ENCODE measurements at places on chromosomes 7 and 10.

DNA sequence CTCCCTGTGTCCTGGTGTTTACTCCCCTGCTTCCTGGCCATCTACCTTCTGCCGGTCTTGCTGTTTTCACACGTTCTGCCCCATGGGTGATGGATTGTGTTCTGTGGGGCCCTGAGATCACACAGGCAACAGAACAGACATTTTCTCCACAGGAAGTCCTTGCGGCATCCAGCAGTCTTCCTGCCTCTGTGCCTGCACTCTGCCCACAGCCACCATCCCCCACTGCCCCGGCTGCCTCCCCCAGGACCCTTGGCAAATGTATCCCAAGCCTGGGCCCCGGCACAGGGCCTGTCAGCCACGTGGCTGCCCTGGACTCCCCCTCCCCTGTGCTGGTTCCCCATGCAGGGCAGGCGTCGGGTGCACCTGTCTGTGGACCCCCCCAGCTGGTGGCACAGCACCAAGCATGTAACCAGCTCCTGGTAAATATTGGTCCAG is 184.2 kb downstream of the WDR37 start:
- DNase-seq: no peak

DNA sequence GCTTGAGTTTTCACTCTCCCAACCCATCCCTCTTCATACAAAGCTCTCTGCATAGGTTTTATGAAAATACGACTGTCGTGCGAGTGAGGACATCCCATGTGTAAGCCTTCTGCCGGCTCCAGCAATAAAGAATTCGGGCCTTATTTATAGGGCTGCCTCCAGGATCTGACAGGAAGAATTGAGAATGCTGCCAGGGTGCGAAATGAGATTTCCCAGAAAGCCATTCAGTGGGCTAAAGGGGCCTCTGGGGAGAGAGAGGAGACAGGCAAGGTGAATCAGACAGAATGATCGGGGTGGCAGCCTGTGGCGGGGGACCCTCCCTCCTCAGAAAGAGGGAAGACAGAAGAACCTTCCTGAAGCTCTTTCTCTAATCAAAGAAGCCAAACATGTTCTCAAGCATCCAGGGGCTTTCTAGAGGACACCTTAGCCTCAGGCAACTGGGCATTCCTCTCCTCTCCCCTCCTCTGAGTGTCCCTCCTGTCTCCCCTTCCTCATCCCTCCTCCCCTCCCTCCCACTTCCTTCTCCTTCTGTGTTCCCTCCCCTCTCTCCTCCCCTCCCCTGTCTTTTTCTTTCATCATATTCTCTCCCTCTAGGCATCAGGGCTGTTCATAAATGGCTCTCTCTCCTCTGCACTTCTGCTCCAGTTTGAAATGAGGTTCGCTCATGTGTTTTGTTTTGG is 410.9 kb downstream of the TYW1 start:
- DNase-seq: no peak

- DNase-seq: no peak
Measured at GRCh38 chr7:90320418-90320800, 695 bp downstream of the FAM237B start.

- DNase-seq: no peak
Measured at GRCh38 chr7:7103343-7104313, 78.7 kb upstream of the C1GALT1 start.
